ENCODE measurements at places on chromosomes 2 and 18.

- DNase-seq = no peak
These were observed 25.9 kb upstream of the RAPGEF4 start for GRCh38 chr2:172709566-172710291.

- DNase-seq = no peak
These were observed 4.2 kb upstream of the SERPINB4 start for GRCh38 chr18:63648241-63648640.

DNA sequence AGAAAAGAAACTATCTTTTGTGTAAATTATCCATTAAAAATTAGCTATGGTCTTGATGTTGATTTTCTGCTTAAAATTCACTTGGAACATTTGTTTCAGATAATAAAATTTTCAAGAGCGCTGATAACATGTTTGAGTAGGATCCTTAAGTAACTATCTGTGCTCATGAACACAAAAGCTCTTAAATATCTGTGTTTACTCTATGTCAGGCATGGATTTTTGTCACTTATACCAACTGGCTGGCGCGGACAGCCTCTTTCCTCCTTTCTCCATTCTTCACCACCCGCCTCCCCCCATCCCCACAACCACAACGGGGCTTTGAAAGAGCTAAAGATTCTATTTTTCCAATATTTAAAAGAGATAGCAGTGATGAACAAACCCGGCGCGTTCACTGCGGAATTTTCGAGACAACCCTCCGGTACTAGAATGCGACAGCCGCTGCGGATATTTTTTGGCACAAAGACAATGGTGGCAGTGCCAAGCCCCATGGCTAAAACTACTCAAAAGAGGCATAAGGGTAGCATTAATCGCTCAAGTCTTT, 181.5 kb downstream of the TCF4 start:
- DNase-seq = no peak

DNA sequence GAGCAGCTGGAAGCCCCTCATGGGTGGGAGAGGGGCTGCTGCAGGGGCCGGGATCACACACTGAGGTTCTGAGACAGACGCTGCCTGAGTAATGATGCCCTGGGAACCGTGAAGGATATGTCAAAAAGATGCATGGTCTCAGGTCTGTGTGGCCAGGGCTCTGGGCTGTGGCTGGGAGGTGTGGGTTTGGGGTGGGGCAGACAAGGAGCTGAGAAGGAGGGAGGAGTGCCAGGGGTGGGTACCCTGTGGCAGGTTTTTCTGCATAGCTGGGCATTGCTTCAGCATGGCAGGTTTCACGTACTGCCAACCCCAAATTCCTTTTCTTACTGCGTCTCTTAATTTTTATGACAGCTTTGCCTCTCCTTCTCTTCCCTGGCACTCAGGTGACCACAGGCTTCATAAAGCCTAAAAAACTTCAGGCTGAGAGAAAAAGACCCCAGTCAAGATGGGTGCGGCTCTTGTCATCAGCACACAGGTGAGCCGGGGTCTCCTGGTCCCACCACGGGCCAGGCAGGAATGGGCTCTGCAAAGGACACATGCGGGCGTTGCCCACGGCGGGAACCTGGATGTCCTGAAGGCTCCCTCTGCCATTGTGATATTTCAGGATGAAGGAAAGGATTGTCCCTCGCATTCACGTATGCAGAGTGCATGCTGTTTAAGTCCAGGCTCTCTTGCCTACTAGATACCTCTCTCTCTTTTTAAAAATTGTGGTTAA, 18.0 kb downstream of the MALL start:
- no peak for DNase-seq

- DNase-seq = no peak
These were observed 63.4 kb downstream of the FAM168B start for GRCh38 chr2:131029812-131030211.

DNA sequence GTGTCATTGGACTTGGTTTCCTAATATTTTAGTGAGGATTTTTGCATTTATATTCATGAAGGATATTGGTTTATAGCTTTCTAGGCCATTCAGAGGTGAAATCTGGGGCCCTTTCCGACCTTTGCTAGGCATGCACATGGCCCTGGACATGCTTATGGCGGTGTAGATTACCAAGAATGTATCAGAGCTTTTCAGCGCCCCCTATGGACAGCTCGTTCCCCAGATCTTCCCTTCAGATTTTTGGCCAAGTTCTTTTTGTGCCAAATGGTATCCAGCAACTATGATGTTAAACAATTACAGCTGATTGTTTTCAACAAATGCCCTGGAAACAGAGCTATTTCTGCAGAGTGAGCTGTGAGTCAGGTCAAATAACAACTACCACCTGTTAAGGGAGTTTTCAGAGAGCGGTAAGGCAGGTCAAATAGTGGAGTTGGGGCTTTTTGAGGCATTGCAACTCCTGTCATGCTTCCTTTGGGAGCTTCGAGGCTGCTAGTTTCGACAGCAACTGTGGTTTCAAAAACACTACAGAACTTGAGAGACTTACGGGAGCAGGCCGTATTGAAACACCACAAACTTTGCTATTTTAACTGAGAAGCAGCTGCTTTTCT, 188.3 kb downstream of the ZNF516 start:
- peak; percentile 12 for DNase-seq

GRCh38 chr2:134140251-134140661, 113.6 kb upstream of the MGAT5 start:
- no peak for DNase-seq
